Stimulated activated CD4-positive, alpha-beta T cell treated with anti-CD3 and anti-CD28 coated beads, Interleukin-1b, Interleukin-23, amount 100 ng/mL, for 24 hours (primary cell): ENCODE measurements at places on chromosomes 1 and 21.

- DNase-seq, result no peak
These were observed 16.9 kb downstream of the SLC19A1 start for GRCh38 chr21:45525153-45525909.

GRCh38 chr21:34826836-34827235 is 158.0 kb downstream of the CLIC6 start:
- DNase-seq, result no peak

GRCh38 chr1:81974222-81974841 is 173.6 kb downstream of the ADGRL2 start:
- DNase-seq, result no peak

- no peak for DNase-seq
These were observed 40.9 kb upstream of the GFI1 start for GRCh38 chr1:92527670-92528069.

- no peak for DNase-seq
These were observed 9.8 kb downstream of the ERRFI1 start for GRCh38 chr1:8016210-8016894.
